ENCODE measurements at places on chromosomes 3 and 15. TPM values are rescaled to one million over a fixed set of nuclear protein-coding genes. Genes with fewer than 3 reads are reported as not detected.

GRCh38 chr3:193095366-193095765, 145.7 kb upstream of the PLAAT1 start:
- DNase-seq, result no peak

DNA sequence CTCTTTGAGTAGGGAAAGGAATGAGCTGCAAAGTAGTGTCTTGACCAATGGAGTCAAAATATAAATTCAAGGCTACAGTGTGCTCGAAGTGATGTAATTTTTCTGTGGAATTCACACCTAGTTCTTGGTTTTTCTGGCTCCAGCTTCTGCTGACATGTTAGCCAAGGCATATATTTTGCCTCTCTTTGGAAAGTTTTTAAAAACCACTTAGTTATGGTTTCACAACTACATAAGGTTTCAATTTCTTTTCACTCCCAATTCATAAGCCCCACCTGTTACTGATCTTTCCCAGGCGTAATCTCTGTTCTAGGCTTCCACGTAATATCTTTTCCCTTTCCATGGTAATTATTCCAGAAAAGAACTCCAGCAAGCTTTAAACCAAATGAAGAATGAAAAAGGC, 46.9 kb downstream of the GADL1 start:
- no peak for DNase-seq

DNA sequence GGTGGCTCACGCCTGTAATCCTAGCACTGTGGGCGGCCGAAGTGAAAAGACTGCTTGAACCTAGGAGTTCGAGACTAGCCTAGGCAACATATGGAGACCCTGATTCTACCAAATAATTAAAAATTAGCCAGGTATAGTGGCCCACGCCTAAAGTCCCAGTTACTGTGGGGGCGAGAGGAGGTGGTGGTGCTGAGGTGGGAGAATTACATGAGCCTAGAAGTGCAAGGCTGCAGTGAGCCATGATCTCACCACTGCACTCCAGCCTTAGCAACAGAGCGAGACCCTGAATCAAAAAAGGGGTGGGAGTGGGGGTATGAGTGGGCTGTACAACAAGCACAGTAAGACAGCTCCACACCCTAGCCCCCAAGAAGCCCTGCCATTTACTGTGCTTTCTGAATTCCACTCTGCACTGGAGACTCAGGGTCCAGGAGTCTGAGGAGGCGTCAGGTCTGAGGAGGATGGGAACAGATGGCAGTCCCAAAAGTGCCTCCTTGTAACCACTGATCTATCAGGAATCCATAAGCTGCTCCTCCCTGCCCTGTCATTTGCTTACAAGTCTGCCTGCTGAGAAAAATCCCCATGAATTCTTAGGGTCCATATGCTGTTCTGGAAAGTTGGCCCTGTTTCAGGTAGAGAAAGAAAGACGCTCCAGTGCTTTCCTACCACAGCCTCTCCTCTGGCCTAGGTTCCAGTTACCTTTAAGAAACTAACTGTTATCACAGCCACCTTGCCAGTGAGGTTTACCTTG, 171.1 kb downstream of the MAGI1 start:
- DNase-seq, result no peak

DNA sequence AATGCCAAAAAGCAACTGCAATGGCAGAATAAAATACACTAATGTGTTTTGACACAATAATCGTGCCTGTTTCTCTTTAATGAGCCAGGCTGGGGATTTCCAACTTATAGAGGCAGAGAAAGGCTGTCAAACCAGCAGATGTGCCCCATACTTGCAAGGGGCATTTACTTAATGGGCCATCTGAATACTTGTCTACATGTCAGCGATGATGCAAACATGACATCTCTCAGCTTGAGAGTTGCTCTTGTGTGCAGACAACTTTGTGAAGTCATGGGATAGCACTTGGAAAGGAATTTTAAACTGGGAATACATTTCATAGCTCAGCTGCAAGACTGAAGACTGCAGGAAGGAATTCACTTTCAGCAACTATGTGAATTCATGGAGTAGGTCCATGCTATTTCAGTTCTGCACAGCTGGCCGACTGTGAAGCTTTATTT, 127.4 kb upstream of the ADAMTS9 start:
- DNase-seq, result peak; percentile 95

GRCh38 chr3:152019508-152019907, 146.1 kb downstream of the SUCNR1 start:
- no peak for DNase-seq

- no peak for DNase-seq
These were observed 536 bp downstream of the ATP10A start for GRCh38 chr15:25862472-25863110.

DNA sequence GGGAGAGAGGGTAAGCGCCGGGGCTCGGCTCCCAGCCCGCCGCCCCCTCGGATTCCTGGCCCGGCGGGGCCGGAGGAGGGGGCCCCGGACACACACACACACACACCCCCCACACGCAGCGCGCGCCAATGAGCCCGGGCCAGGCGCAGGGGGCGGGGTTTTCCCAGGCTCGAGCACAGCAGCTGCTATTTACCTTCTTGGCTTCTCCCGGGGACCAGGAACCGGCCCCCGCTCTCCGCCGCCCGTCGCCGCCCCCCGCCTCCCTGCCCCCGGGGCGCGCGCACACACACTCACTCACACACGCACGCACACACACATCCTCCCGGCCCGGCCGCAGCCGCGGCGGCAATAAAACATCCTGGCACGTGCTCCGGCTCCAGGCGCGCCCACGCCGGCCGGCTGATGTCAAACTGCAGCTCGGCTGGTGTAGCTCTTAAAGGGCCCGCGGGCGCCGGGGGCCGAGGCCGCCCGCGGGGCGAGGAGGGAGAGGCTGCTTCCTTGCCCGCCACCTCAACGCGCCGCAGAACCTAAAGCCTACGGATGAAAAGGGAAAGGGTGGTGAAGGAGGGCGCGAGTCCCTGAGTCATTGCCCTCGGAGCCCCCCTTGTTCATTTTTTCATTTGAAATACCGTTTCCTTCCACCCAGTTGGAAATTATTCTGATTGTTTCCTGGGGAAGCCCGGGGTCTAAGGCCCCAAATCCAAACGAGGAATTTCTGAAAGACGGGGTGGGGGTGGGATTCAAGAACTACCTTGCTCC, 1.0 kb upstream of the HES1 start:
- peak; percentile 93 for DNase-seq

- no peak for DNase-seq
These were observed 34.5 kb upstream of the CHST2 start for GRCh38 chr3:143084856-143085731.

- peak; percentile 90 for DNase-seq
These were observed 104.0 kb upstream of the SMAD3 start for GRCh38 chr15:66961407-66961884.

The COLQ gene
- 3.7 TPM for total RNA-seq
